ENCODE measurements at places on chromosomes 2 and 18.
A peak's percentile ranks its signal among the peaks of the same experiment; 100 is the strongest.

DNA sequence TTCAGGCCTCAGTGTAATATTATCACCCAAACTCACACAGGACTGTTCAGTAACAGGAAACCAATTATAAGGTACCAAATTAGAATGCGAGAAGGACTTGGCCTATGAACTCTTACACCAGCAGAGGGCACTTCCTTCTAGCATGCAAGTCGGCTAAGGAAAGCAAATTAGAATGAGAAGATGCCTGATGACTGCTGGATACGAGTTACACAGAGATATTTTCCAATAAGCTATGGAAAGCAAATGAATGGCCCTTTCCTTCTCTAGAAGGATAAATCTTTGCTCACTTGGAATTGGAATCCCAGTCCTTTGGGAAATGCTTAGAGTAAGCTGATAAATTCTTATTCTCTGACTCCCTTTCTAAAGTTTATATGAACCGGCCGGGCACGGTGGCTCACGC is 109.8 kb downstream of the AP1S3 start:
- peak; percentile 47 for DNase-seq

DNA sequence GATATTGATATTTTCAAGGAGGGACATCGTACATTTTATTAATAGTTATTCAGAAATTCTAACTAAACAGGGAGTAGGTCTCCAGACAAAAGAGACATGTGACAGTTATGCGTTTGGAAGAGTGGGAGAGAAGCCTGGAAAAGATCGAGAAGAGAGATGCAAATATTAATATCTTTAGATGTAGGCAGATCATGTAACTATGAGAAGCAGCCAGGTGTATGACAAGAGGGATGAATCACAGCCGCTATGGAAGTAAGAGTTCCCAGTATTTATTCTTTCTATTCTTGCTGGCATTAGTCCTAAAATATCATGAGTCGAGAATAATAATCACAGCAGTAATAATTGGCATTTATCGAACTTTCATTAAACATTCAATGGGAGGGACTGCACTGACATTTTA is 140.2 kb downstream of the CSRNP3 start:
- no peak for DNase-seq

GRCh38 chr2:44290261-44290660 is 15.0 kb downstream of the SLC3A1 start:
- no peak for DNase-seq

DNA sequence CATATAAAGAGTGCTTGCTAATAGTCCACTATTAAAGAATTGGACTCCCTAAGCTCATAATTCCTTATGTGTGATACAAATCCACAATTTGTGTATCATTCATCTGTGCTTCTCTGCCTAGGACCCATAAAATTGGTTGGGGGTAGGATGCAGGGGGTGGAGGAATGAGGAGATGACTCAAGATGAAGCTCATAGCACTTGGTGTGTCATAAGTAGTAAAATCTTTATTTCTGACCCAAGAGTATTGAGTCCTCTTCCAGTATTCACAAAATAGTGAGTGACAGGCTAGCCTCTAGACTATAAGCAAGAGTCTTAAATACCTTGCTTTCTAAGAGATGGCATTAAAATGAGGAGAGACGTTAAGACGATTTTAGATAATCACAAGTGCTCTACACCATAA is 390.9 kb upstream of the CDH19 start:
- DNase-seq, result no peak

- DNase-seq, result no peak
Observed at GRCh38 chr2:12487253-12488004, 229.3 kb upstream of the TRIB2 start.

DNA sequence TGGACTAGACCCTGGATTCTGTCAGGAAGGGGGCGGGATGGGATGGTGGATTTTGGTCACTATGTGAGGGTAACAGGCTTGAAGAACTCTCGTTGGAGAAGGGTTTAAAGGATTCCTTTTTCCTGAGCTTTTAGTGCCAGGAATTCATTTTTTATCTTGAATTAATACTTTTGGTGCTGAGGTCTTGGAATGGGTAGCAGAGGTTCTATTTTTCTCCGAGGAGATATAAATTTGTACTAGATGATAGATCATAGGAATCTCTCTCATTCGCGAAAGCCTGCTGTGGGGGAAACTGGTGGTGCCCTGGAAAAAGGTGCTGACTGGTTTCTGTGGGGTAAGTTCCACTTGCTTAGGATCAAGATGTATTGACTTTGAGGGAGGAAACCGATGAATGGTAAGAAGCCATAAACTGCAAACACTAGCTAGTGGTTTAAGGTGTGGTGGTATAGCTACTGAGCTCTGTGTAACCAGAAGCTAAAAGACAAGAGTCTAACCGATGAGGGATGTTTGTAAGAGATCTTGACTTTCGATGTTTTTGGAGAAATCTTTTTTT is 706 bp downstream of the AGPS start:
- no peak for DNase-seq

DNA sequence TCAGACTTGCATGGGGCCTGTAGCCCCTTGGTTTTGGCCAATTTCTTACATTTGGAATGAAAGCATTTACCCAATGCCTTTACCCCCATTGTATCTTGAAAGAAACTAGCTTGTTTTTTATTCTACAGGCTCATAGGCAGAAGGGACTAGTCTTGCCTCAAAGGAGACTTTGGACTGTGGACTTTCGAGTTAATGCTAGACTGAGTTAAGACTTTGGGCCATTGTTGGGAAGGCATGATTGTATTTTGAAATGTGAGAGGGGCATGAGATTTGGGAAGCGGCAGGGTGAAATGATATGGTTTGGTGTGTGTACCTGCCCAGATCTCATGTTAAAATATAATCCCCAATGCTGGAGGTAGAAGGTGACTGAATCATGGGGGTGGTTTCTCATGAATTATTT is 13.4 kb upstream of the WDR75 start:
- no peak for DNase-seq

DNA sequence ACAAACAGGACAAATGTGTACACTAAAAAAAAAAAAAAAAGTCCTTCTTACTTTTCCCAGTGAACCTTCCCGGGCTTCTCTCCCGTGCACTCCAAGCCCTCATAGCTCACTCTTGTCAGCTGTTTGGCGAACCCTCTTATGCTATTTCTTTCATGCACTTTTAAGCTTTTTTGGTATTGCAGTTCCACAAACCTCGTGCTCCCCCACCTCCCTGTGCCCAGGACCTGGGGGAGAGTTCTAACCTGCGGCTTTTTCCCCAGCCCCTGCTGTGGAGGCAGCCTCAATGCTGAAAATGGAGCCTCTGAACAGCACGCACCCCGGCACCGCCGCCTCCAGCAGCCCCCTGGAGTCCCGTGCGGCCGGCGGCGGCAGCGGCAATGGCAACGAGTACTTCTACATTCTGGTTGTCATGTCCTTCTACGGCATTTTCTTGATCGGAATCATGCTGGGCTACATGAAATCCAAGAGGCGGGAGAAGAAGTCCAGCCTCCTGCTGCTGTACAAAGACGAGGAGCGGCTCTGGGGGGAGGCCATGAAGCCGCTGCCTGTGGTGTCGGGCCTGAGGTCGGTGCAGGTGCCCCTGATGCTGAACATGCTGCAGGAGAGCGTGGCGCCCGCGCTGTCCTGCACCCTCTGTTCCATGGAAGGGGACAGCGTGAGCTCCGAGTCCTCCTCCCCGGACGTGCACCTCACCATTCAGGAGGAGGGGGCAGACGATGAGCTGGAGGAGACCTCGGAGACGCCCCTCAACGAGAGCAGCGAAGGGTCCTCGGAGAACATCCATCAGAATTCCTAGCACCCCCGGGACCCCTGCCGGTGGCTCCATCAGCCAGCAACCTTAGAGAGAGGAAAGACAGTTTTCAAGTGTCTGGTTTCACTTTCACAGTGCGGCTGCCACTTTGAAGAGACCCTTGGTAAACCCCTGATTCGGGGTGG is 826 bp downstream of the KCNE4 start:
- no peak for DNase-seq

GRCh38 chr2:48566592-48567310 is 36.8 kb downstream of the STON1 start:
- no peak for DNase-seq

GRCh38 chr2:216090369-216090786 is 8.7 kb downstream of the TMEM169 start:
- no peak for DNase-seq

GRCh38 chr2:187098154-187098553 is 249.2 kb upstream of the ZSWIM2 start:
- DNase-seq, result no peak

DNA sequence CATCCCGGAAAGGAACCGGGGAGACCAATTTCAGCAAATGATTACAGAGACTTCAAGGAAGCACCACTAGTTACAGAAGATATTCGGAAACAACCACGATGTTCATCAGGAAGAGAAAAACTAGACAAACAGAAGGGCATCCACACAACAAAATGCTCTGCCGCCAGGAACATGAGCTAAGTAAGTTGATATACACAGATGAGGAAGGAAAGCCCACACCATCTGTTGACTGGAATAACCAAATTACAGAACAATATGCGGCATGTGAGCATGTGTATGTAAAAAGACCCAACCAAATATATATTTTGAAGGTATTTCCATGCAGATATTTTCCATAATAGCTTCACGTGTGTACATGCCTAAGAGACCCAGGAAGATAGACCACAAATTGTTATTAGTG is 47.0 kb downstream of the ACKR3 start:
- DNase-seq, result no peak

DNA sequence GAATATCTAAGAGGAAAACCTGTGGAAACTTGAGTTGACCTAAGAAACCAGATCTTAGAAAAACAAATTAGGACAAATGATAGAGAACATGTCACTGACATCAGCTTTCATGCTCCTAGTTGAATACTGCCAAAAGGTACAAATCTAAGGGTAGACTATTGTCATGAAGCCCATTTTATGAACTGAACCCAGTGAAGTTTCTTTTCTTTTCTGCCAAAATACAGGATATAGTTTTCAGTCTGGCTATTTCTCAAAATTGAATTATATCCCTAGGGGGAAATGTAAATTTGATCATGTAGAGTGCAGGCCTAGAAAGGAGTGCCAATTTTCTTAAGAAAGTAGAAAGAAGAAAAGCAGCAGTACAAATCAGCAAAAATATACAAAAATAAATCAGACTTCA is 46.6 kb downstream of the FSIP2 start:
- DNase-seq, result no peak

DNA sequence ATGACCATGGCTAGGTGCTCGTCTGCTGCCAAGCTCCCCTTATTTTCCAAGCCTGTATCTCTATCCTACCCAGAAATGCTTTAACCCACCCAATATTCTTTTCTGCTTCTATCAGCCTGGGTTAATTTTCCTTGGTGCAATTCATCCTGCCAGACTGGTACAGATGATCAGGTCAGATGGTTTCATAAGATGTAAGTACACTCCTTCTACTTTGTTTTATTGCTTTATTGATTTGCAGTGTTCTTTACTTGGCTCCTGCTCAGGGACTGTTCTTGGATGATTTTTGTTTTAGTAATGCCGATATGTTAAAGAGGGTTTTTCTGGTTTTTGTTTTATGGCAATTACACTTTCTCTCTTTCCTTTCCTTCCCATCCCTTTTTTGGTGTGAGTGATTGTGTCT is 2.4 kb upstream of the SGO2 start:
- DNase-seq, result no peak

DNA sequence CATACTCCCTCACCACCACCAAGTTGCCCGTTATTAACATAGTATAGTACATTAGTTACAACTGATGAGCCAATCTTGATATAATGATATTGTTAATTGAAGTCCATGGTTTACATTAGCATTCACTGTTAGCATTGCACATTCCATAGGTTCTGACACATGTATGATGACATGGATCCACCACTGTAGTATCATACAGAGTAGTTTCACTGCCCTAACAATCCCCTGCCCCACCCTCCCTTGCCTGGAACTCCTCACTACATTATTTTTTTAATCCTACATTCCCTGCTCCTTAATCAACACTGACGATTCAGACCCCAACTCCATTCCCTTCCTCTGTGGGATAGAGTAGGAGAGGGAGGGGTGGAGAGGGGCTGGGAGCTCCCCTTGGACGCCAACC is 20.2 kb upstream of the ST3GAL5 start:
- DNase-seq, result no peak

DNA sequence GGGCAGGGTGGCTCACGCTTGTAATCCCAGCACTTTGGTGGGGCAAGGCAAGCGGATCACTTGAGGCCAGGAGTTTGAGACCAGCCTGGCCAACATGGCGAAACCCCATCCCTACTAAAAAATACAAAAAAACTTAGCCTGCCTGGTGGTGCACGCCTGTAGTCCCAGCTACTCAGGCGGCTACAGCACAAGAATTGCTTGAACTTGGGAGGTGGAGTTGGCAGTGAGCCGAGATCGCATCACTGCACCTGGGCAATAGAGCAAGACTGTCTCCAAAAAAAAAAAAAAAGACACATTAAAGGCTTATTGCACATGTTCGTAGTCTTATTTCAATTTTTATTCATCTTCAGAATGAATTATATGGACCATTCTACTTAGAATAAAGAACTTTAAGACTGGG is 110.2 kb downstream of the BMPR2 start:
- no peak for DNase-seq

DNA sequence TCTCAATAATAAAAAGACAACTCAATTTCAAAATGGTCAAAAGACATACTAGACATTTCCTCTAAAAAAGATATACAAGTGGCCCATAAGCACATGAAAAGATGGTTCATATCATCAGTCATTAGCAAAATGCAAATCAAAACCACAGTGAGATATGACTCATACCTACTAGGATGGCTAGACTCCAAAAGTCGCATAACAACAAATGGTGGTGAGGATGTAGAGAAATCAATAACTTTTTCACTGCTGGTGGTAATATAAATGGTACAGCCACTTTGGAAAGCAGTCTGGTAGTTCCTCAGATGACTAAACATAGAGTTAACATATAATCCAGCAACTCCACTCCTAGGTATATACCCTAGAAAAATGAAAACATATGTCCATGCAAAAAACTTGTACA is 242.3 kb upstream of the NOL4 start:
- DNase-seq, result no peak

GRCh38 chr2:6526093-6526824 is 339.4 kb downstream of the CMPK2 start:
- DNase-seq, result peak; percentile 75

GRCh38 chr2:38261569-38262068 is 115.5 kb downstream of the ATL2 start:
- DNase-seq, result no peak

DNA sequence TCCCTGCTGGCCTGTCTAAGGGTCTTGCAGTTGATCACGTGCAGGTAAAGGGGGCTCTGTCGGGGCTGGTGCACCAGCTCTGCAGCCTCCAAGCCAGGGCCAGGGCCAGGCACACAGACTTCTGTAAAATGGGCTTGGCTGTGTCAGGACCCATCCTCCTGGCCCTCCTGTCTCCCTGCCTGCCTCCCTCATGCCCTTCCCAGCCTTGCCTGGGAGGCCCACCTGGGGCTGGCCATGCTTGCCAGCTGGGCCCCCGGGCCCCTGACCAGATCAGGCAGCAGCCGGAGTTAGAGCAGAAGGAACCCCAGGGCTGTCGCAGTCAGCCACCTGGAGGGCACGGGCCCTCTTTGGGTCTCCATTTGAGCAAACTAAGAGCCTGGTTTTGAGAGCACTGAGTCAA is 2.0 kb downstream of the SLC66A3 start:
- DNase-seq, result no peak

DNA sequence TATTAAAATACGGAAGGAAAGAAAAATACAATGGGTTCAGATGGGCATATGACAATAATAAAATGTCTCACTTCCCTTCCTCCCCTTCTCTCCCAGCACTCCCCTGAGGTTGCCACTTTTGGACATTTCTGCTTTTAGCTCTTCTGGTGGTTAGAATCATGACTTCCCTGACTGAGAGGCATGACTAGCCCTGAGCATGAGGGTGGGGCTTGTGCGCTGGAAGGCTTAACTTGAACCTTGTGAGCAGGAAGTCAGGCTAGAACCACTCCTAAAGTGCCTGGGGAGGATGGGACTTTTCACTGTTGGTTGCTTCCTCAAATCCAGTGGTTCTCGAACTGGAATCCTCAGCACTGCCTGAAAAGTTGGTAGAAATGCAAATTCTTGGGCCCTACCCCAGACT is 19.7 kb upstream of the ARHGAP25 start:
- DNase-seq, result no peak
